NCI-H1105 treated with DMSO at 0.1 percent for 48 hours (cell line): ENCODE measurements at places on chromosomes 6 and 20.

GRCh38 chr6:73585566-73586415 lies 65.0 kb upstream of the EEF1A1 start:
- DNase-seq = no peak

DNA sequence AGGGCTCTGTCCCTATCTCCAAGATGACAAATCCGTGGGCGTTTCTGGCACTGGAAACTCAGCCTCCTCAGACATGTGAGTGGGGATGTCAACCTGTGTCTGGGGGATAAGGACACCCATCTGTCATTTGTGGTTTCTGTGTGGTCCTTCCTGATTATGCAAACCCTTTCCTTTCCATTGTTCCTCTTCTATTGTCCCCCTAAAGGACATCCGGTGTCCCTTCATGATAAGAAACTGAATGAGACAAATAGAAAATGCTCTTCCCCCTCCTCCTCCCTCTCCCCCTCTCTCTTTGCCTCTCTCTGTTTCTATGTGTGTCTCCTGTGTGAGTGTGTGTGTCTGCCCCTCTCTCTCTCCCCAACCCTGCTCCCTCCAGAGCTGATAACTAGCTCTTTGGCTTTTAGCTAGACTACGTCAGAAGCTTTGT lies 11.5 kb upstream of the GLP1R start:
- no peak for DNase-seq

GRCh38 chr6:158591134-158591809 lies 31.4 kb downstream of the TMEM181 start:
- no peak for DNase-seq

DNA sequence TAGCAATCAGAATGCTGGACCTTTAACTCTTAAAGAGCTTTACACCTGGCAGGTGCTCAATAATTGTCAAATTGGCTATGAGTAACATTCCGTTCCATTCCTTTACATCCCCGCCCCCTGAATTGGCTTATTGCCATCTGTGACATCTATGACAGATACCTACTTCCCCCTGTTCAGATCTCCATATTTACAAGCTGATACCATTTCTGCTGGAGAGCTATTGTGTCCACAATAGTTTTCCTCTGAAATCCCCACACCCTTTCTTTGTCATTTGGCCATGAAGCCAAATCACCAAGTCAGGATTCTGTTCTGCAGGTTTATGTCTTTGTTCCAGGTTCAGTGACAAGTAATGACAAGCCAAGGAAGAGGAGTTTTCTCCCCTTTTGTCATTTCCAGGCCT lies 3.2 kb downstream of the CDH26 start:
- DNase-seq = no peak

- DNase-seq = no peak
Measured at GRCh38 chr20:59673998-59674445, 69.7 kb downstream of the PHACTR3 start.

GRCh38 chr6:24982231-24982630 lies 46.5 kb upstream of the RIPOR2 start:
- no peak for DNase-seq

- DNase-seq = no peak
Measured at GRCh38 chr6:159118924-159119323, 50.3 kb upstream of the FNDC1 start.

GRCh38 chr20:18585134-18585533 lies 2.7 kb upstream of the DTD1 start:
- DNase-seq = no peak

DNA sequence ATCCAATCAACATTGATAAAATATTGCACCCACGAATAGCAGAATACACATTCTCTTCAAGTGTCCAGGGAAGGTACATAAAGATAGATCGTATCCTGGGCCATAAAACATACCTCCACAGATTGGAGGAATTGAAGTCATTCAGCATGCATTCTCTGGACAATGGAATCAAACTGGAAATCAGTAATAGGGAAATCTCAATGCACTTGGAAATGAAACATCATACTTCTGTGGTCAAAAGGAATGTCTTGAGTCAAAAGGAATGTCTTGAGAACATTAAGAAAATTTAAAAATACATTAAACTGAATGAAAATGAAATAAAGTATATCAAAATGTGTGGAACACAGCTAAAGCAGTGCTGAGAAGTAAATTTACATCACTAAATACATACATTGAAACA lies 138.8 kb downstream of the TFAP2A start:
- no peak for DNase-seq
